Stimulated activated CD4-positive, alpha-beta T cell treated with anti-CD3 and anti-CD28 coated beads, Interleukin-4, amount 100 ng/mL, for 48 hours (primary cell): ENCODE measurements at places on chromosomes 7 and 10.

GRCh38 chr10:130190055-130190736, 54.0 kb downstream of the GLRX3 start:
- DNase-seq = peak; percentile 89

GRCh38 chr7:44116087-44116788, 7.1 kb downstream of the POLD2 start:
- no peak for DNase-seq

GRCh38 chr10:33657154-33657908, 322.9 kb upstream of the NRP1 start:
- no peak for DNase-seq

DNA sequence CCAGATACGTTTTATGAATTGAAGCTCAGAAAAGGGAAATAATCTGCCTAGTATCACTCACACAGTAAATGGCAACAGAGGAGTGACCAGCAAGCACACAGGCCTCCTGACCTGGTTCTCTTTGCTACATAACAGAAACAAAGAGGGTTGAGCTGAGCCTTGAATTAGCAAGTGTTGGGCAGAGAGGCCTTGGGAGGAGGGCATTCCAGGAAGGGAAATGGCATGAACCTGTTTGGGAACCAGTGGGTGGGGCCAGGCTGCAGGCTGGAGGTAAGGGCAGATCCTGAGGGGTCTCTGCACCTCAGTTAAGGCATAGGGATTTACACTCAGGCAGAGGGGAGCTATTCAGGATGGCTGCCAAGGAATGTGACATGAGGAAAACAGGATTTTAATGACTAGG, 24.8 kb upstream of the CYCS start:
- no peak for DNase-seq

DNA sequence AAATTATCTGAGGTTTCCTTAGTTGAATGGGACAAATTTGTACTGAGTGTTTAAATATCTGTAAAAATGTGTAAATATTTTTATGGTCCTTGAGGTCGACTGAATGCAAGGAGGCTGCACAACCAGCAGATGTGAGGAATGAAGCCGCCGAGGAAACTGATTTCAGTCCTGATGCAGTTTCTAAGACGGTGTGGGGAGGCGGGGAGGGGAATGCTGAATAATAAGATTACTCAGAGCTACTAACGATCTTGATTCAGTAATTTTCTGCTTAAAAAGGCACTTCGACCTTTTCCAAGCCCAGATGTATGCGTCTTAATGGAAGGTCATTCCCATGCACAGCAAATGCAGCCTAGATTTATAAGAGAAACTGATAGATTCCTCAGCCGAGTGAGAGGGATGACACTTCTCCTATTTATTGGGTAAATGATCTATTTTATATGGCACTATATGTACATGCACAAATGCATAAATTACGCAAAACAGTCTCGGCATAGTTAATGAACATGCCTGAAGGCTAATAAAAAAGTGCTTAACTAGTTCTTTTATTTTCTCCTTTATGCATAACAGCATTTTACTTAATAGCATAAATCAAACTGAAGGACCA, 167.6 kb upstream of the PITRM1 start:
- DNase-seq = no peak

- DNase-seq = no peak
These were observed 15.4 kb downstream of the IFIT3 start for GRCh38 chr10:89343089-89343767.

GRCh38 chr7:36285276-36285675, 104.4 kb upstream of the ANLN start:
- DNase-seq = no peak

DNA sequence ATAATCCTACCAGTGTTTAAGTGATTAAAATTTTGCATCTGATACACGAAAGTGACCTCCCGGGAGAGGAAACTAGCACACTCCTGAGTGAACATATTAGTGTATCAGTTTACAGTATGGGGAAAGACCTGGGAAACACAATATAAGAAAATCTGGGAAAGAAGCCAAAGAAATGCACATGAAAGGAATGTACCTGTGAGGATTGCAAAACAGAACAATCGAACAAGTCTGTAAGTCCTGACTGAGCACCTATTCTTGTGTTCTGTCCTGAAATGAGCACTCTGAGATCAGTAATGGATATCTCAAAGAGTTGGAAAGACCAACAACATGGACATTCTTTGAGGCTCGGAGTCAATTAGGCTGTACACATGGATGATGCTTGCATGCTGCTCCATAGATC, 554.7 kb downstream of the SORCS3 start:
- no peak for DNase-seq

DNA sequence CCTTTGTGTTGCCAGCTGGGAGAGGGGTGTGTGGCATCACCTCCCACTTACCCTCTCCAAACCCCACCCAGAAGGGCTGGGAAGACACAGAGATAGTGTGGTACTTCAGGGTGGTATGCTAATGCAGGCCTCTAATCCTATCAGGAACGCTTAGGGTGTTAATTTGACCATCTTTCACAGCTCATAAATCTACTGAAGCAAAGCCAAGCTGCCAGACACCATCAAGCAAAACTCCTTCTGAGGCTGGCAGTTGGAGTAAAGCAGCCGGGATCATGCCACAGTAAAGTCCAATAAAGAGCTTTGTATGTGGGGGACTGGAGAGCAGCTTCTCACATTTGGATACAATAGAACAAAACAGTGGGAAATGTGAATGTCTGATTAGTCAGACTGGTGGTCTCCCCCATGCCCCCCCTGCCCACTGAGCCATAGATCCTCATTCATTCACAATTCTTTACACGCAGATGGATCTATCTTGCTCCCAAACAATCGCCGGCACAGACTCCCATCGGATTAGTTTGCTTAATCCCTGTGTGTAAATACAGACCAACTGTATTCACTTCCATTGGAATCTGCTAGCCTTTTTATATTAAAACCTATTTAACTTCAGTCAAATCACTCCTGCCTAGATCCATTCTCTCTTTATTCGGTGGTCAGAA, 29.6 kb downstream of the FGFBP3 start:
- no peak for DNase-seq

DNA sequence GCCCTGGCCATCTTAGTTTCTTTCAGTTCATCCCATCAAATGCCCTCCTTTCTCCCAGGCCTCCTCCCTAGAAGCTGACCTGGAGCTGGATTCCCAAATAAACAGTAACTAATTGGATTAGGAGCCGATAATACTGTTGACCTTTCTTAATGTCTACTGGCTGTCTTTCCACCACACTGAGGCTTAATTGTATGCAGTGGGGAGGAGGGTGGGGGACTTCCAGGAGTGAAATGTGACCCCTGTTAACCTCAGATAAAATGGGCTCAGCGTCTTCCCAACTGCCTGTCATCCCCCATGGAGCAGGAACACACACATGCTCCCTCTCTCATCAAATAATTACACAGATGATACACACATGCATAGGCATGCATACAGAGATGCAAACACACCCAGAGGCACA, 53.7 kb upstream of the LBX1 start:
- no peak for DNase-seq

DNA sequence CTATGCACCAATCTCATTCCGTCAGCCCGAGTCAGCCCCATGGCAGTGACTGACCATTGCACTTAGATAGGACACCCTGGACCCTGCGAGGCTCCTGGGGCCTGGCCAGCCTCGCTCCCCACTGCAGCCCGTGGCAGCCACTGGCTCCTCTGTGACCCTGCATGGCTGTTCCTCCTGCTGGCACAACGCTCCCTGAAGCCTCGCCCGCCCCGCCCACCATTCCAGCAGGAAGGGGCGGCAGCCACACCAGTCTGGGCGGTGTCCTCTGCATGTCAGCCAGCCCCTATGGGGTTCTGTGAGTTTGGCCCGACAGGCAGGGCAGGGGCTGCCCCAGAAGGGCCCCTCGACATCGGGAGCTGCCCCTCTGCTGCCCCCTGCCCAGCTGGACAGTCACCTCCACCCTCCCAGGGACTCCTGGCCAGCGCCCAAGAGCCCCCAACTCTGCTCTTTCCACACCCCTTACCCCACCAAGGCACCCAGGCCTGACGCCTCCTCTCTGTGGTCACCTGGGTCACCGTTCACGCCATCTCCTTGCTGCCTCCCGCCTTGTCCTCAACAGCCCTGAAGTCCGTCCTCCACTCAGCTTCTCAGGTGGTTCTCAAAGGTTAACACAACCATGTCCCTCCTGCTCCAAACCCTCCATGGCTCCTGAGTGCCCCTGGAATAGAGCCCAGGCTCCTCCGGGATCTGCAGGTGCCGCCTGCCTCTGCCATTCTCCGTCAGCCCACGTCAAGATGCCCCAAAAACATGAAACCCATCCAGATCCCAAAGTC, 103.5 kb downstream of the MICALL2 start:
- DNase-seq = no peak
